ENCODE measurements at places on chromosomes 4 and X.

DNA sequence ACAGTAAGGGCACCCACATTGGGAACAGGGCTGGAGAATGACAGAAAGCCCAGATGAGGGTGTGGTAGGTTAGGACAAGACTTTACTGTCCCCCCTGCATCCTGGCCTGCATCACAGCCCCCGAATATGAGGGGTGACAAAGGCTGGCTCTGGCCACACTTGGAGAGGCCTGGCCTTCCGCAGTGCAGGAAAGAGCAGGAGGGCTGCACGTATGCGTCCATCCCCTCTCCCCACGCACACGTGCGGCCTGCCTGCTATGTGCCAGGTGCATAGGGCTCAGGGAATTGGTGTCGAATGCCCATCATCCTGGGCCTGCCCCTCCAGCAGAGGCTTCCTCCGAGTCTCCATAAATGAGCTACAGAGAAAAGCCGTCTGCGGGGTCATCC is 80.5 kb downstream of the ABLIM2 start:
- no peak for DNase-seq

DNA sequence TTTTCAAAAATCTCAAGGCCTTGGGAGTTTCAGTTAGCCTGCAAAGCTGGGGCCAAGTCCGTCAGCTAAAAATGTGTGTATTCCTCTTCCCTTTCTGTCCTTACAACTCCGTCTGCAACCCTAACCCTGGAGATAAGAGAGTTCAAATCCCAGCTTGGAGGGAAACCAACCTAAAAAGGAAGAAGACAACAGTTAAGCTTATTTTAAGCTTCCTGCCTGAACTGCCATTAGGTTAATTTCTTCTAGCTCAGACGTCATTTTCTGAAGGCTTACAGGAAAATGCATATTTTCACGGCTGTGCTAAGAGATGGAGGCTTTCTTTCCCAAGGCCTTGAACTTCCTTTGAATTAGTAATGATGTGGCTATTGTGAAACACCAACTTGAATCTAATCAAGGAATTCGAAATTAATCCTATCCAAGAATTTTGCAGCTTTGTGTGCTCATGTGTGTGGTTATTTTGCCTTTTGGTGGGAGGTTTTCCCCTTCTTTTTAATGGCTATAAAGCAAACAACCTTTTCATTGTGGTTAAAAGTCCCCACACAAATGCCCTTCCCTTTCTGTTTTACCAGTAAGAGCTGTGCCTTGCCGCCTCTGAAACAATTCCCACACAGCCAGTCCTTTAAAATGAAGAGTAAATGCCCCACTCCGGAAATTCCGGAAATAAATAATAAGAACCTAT is 103.5 kb downstream of the IRF2 start:
- DNase-seq, result no peak

DNA sequence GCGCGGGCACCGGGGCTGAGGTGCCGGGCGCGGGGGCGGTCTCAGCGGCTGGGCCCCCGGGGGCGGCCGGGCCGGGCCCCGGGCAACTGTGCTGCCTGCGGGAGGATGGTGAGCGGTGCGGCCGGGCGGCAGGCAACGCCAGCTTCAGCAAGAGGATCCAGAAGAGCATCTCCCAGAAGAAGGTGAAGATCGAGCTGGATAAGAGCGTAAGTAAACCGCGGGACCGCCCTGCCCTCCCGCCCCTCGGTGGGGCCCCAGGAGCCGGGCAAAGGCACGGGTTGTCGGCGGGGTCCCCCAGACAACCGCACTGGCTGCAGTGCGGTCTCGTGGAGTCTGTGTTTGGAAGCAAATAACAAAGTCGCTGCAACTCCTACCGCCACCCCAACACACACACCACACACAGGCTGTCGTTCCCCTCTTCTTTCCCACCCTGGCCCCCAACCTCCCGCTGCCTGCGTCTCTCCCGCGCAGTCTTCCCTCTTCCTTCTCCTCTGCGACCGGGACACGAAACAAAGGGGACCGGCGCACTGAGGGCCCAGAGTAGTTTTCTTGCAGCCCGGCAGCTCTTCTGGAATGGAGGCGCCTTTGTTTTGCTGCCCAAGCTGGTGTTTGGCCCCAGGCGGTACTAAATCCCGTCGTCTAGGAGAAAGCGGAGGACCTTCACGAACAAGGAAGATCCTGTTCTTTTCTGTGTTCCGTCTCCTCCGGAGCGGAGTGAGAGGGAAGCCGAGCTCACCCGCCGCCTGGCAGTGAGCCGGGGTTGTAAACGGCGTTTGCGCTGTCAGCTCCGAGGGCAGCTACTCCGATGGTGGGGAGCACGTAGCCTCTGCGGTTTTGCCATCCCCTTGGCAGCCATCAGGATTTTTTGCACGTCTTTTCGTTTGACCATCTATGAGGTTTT is 788 bp downstream of the SAP30 start:
- peak; percentile 49 for DNase-seq

GRCh38 chr4:3677748-3678070 is 88.5 kb upstream of the ADRA2C start:
- DNase-seq, result no peak

- no peak for DNase-seq
These were observed 67.0 kb downstream of the UCHL1 start for GRCh38 chr4:41323706-41324105.

- DNase-seq, result peak; percentile 38
These were observed 67.9 kb upstream of the SLC4A4 start for GRCh38 chr4:71270901-71271300.

DNA sequence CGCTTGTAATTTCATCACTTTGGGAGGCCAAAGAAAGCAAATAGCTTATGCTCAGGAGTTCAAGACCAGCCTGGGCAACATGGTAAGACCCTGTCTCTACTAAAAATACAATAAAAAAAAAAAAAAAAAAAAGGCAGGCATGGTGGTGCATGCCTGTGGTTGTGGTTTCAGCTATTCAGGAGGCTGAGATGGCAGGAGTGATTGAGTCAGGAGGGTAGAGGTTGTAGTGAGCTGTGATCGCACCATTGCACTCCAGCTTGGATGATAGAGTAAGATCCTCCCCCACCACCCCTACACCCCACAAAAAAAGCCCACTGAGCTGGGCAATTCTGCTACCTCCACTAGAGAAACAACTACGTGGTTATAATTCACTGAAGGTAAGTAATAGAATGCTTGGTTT is 118.8 kb upstream of the PCDH18 start:
- no peak for DNase-seq

DNA sequence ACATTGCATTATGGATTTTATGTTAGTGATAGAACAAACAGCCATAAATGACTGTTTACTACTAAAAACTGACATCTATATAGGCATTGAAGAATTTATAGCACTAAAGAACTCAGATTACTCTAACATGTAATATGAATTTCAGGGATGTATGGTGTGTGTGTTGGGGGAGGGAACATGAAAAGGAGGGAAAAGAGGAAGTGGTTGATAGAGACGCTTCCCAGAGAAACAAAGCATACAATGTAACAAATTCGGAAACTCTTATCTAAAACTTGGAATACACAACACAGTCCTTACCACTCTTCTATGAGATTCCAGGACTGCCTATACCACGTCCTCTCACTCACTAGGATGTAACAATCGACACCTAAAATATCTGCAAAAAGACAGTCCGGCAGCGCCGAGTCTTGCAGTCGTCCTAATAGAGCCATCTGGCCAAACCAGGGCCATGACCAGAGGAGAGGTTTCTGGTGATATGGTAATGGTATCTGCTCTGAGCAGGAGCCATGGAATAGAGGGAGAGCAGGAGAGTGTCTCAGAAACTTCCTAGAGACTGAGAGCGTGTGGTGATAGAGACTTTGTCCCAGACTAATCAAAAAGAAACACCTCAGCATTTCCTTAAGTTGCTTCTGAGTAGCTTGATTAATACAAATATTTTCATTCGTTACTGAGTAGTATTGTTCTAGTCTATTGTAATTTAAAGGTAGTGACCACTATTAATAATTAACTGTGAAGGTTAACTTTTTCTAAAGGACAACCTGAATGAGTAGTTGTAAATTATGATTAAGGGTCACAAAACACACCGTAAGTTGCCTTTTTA is 251.9 kb upstream of the ETNPPL start:
- no peak for DNase-seq

DNA sequence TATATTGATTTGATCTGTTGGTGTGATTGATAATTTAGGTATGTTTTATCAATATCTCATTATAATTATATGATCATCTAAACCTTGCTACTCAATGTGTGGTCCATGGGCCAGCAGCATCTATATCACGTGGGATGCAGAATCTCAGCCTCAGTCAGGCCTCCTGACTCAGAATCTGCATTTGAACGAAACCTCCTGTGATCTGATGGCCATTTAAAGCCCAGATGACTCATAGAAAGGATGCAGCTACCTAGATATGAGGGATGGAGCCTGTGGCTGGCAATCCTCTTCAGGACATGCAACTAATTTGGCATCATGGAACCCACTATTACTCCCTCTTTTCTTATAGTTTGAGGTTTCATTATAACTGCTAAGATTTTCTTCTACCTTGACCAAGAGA is 11.3 kb upstream of the CHRNA9 start:
- DNase-seq, result no peak

DNA sequence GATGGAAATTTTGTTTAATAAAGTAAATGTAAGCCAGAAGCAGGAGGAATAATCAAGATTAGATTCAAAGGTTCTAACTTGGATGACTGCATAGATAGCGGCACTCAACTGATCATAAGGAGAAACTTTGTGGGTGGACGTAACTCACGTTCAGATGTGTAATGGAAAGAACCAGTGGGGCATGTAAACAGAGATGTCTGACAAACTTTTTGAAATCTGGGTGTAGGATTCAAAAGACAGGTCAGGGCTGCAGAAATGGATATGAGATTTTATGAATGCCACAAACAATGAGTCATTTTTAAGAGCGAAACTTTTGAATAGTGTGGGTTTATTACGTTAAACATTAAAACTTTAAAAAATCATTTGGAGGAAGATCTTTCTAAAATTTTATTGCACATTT is 375.6 kb downstream of the GBA3 start:
- DNase-seq, result no peak

DNA sequence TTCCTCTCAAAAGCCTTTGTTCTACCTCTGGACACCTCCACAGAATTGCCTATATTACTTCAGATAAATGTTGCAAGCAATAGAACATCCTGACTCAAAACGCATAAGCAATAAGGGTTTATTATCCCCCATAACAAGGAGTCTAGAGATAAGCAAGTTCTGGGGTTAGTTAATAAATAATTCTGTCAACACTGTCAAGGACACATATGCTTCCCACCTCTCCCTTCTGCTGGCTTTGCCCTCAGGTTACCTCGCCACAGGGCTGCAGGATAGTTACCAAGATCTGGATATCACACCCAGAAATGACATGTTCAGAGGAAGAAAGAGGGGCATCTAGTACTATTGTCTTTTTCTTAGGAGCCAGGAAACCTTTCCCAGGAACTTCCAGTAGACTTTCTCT is 14.0 kb upstream of the DUSP21 start:
- DNase-seq, result no peak

- DNase-seq, result no peak
These were observed 41.8 kb downstream of the C4orf50 start for GRCh38 chr4:5976431-5976830.

- no peak for DNase-seq
These were observed 42.5 kb downstream of the TFDP3 start for GRCh38 chrX:133175605-133176004.

- no peak for DNase-seq
These were observed 59.7 kb upstream of the TMEM164 start for GRCh38 chrX:109943092-109943739.

DNA sequence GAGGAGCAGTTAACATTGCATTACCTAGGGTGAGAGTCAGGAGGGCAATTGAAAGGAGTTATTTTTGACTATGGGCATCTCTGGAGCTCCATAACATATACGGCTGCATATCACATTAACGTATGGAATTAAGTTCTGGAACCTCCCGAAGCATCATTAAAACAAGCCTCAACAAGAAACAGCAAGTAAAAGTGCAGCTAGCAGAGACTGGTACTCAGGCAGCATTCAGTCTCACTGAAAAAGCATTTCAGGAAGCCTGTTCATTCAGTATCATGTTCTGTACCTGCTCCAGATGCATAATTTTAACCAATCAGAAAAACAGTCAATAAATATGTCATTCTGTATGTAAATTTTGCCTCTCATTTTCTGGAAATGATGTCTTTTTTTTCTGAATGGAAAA is 299.6 kb downstream of the EPHA5 start:
- no peak for DNase-seq

DNA sequence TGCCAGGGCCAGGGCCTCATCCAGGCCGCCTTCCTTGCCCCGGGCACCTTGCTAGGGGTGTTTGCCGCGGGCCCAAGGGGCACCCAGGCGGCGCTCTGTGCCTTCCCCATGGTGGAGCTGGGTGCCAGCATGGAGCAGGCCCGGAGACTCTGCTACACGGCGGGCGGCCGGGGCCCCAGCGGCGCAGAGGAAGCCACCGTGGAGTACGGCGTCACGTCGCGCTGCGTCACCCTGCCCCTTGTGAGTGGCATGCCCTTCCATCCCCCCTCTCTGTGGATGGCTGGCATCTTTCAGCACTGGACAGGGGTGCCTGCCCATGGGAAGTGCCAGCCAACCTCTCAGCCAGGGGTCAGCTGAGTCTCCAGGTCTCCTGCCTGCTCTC is 3.6 kb downstream of the PLXNB3 start:
- no peak for DNase-seq

DNA sequence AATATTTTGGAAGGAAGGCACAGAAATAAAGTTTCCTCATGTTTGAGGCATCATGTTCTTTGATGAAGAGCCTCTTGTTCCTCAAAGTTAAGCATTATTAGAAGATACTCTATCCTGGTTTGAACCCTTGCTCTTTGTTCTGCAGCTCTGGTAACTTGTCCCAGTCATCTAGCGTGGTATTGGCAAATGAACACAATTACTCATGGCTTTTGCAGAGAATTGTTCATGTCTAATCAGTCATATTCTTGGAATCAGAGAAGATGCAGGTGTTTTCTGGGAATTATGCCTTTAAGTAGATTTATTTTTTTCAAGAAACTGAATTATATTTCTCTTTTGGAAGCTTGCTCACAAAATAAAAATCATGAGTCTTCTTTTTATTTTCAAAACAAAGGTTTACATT is 52.9 kb upstream of the HPGDS start:
- no peak for DNase-seq

DNA sequence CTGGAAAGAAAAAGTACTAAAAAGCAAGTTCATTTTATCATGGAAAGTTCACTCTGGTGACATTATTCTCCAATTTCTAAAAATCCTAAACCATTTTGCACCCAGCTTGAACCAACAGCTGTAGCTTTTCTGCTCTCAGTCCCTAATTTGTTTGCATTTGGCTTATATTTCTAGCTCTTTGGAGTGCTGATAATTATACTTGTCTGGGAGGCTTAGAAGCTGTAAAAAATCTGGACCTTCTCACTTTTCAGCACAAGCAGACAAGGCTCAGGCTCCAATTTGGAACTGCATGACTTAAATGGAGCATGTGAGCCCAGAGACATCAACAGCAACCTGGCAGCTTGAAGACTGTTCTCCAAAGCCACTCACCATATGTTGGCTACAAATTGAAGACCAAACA is 170.9 kb upstream of the PCDH18 start:
- no peak for DNase-seq

GRCh38 chr4:57125996-57126395 is 15.8 kb upstream of the IGFBP7 start:
- no peak for DNase-seq

All from HEK293T (cell line).